ENCODE measurements at places on chromosomes 11 and 22. TPM values are rescaled to one million over a fixed set of nuclear protein-coding genes. Genes with fewer than 3 reads are reported as not detected.

DNA sequence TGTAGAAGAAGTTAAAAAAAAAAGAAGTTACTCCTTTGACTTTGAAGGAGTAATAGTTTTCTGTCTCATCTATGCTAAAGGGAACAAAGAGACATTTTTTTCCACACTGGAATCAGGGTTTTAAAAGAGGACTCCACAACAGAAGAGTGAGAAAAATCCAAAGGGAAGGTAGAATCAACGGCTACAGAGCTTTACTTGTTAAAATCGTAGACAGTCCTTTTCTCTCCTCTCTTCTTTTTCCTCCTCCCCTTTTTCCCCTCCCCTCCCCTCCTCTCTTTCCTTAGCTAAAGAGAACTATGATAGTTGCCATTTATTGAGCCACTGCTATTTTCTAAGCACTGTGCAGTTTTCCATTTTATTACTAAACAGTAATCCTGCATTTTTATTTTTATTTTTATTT lies 29.2 kb downstream of the DDIAS start:
- DNase-seq: no peak

- DNase-seq: no peak
These were observed 34.4 kb upstream of the NNMT start for GRCh38 chr11:114261791-114262190.

GRCh38 chr22:22154040-22154439 lies 90.5 kb upstream of the VPREB1 start:
- no peak for DNase-seq

- no peak for DNase-seq
These were observed 599.1 kb upstream of the FAT3 start for GRCh38 chr11:91625495-91625894.

DNA sequence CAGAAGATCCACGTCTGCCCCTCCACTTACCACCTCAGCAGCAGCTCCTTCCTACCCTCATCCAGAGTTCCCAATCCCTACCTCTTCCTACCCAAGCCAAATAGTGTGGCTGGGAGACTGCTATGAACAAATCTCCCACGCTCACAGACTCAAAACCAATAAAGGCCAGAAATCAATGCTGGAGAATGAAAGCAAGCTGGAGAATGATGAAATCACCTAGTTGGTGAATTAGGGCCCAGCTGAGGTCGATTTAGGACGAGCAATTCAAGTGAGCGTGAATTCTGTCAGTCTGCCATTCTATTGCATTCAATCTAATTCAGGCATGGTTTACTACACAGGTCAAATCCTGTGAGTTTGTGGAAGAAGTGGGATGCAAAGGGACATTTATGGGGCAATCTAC lies 22.5 kb downstream of the COMMD9 start:
- no peak for DNase-seq

DNA sequence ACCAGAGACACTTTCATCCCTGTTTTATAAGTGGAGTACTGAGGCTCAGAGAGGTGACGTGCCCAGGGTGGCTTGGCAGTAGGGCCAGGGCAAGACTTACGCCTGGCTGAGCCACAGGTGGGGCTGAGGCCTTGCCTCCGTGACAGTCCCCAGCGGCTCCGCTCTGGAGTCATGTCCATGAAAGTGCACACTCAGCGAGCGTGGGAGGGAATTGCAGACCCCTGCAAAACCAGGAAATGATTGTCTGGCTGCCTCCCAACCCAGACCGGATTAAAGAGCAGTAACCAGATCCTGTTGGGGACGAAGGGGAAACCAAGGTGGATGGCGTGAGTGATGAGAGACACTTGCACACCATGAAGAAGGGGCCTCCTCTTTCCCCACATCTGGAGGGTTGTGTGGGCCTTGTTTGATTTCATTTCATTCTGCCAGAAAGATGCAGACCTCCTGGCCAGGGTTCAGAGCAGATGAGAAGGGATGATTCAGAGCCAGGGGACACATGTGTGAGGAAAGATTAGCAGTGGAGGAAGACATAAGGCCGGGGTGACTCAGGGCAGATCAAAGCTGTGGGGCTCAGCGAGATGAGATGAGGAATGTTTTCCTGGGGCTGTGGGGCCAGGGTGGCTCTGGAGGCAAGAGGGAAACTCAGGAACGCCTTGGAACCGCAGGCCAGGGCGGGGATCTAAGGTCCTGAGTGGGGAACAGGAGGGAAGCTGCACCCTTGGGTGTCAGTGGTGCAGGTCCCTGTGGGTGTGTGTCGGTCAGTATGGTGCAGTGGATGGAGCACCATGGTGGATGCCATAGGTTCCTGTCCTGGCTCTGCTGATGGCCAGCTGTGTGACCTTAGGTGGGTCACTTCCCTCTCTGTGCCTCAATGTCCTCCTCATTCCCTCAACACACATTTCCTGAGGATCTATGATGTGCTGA lies 29.9 kb upstream of the LRRC32 start:
- no peak for DNase-seq

GRCh38 chr11:104534278-104534677 lies 364.0 kb downstream of the CASP12 start:
- DNase-seq: no peak

DNA sequence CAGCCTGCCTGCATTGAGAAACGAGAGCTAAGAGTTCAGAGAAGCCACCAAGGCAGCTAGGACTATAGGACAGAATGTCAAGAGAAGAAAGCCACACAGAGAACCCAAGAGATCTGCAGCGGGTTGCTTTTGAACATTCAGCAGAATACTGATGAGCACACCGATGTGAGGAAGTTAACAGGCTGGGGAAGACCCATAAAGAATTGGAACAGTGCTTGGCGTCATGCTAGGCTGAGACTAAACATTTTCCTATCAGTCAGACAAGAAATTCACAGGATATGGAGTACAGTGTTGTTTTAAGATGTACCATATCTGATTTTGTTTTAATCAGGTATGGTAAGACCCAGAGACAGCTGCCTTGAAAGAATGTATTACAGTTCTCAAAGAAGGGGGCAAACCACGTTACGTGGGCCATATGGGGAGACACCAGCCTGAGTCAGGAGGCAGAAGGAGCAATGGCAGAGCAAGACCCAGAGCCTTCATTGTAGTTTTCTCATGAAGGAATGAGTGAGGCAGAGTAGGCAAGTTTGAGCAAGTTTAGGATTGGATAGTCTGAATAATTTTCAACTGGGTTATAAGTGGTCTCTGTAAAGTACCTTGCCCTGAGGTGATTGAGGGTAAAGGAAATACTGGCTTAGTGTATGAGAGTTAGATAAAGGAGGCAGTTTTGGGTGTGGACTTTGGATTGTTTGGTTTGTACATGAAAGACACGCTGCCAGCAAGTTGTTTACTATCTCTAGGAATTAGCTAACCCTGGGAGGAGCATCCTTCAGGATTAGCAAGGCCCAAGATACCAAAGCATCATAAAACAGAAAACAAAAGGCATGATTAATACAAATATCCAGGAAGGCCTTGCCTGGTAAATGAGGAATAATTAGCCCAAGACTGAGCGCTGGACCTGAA lies 14.3 kb downstream of the LRRC75B start:
- no peak for DNase-seq

DNA sequence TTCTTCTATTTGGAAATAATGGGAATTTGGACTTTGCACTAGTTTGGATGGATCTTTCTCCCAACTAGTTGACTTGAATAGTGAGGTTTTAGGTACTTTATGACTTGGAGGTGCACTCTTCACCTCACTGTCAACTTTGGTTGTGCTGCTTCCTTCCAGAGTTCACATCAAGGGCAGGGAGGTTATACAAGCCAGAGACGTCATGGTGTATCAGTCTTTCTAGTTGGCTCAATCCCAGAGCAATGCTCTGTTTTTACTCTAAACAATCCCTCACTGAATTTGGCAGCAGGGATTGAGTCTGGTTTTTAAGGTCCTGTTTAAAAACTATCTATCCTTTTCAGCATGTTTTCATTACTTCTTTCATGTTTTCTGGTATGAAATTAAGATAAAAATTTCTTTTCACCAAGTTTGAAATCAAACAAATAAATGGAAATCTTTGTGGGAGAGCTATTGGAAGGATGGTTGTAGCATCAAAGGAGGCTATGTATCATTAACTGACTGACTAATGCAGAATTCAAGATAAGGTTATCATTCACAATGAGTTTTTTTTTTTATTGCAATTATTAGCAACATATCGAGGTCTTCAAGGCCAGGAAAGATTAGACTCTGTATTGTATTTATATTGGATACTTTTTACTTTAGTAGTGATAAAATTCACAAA lies 28.0 kb upstream of the ZBED5 start:
- no peak for DNase-seq

DNA sequence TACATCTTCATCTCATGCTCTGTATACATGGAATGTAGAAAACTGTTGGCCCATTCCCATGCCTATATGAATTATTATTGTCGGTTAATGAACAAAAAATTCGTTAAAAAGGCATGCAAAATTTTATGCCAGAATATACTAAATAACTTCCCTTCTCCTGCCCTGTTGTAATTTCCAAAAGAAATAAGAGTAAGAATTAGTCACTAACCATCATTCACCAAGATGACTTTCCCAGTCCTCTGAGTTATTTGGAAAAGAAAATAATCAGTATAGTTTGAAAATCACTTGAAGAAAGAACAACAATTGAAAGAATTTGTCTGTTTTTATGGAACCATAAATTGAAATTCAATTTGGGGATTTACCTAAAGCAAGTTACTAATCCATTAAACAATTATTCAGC lies 1149.1 kb upstream of the RAG2 start:
- no peak for DNase-seq

DNA sequence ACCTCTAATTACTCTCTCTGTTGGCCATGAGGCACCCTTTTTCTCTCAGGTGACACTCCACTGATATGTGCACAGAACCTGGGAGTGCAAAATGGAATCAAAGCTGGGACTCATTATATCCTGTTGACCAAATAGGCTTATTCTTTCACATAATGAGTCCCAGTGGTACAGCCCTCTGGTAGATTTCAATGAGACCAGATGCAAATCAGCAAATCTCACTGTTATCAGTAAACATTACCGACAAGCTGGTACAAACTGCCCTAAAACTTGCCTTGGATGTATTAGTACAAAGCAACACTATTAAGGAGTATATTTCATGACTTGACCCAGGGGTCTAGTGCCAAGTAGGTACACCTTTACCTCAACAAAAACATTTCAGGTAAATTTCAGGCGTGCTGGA lies 128.3 kb downstream of the DDX10 start:
- no peak for DNase-seq

DNA sequence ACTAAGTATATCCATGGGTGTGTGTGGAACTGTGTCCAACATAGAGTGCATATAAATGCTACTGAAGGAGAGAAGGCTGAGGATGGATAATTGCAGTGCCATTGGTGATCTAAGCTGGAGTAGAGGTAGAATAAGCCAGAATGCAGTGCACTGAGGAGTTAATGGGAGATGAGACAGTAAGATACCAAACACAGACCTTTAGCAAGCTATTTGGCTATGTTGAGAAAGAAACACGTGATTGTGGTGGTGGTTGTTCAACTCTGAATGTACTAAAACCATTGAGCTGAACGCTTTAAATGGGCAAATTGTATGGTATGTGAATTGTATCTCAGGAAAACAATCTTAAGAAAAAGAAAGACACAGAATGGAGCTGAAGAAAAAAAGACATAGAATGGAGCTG lies 22.8 kb downstream of the JAML start:
- DNase-seq: no peak

GRCh38 chr11:121004206-121004840 lies 19.6 kb upstream of the TBCEL start:
- no peak for DNase-seq

- DNase-seq: no peak
These were observed 892 bp downstream of the GDPD5 start for GRCh38 chr11:75524665-75525432.

DNA sequence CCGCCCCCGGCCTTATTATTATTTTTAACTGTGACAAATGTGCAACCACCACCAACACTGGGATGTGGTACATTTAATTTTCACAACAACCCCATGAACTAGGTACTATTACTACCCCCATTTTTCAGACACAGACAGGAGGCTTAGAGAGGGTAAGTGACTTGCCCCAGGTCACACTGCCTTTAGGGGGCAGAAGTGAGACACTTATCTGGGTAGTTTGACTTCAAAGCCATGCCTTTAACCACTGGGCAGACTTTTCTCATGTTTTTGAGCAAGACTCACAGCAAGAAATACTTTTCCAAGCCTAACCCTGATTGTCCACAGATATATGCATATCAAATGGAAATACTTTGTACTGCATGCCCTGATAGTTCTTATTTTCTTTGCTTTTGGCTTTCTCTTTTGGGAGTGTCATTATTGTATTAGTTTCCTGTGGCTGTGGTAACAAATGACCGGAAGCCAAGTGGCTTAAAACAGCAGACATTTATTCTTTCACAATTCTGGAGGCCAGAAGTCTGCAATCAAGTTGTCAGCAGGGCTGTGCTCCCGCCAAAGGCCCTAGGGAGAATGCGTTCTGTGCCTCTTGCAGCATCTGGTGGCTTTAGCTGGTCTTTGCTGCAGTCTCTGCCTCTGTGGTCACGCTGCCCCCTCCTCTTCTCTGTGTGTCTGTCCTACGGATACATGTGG lies 110.8 kb downstream of the GRIK4 start:
- DNase-seq: no peak

DNA sequence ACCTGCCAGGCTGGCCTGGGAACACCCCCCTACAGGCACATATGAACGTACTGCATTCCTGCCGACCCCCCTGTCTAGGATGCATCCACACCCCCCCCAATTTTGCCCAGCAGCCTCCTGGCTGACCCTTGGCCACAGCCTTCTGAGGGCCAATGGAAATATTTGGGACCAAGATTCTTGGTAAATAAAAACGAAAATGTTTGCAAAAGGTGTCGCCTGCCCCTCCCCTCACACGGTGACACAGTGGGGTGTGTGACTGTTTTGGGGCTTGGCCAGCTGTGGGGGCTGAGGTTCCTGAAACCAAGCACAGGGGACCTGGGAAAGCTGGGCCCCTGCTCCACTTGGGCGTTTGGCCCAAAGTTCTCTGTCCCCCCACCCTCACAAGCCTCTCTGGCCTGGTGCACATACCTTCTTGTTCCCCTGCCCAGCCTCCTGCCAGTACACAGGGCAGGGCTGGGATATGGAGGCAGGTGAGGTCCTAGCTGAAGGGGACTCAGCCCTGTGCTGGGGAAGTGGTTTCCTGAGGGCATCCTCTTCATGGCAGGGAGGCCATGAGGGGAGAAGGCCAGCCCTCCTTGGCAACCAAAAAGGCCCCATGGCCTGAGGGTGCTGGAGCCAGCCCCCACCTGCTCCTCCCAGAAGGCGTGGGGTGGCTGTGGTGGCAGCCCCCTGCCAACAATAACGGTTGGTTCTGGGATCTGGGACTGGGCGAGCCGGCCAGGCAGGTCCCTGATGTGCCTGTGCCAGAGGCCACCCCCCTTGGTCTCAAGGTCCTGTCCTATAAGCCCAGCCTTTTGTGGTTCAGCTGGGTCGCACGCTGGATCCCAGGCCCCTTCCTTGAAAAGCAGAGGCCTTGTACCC lies 2.1 kb upstream of the CRACR2B start:
- DNase-seq: peak; percentile 85

DNA sequence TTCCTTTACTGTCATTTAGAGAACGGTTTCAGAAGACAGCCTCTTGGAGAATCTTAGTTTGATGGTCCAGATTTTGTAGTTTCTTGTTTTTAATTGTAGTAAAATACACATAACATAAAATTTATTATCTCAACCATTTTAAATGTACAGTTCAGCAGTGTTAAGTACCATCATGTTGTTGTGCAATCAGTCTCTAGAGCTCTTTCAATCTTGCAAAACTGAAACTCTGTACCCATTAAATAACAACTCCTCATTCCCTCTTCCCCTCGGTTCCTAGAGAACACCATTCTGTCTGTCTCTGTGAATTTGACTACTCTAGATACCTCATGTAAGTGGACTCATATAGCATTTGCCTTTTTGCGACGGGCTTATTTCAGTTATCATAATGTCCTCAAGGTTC lies 69.8 kb downstream of the GRIK4 start:
- no peak for DNase-seq

The TENM4 gene
- 4.8 TPM for total RNA-seq

The CARD16 gene
- total RNA-seq: 6.4 TPM
